ENCODE measurements at places on chromosomes 3 and 15.

DNA sequence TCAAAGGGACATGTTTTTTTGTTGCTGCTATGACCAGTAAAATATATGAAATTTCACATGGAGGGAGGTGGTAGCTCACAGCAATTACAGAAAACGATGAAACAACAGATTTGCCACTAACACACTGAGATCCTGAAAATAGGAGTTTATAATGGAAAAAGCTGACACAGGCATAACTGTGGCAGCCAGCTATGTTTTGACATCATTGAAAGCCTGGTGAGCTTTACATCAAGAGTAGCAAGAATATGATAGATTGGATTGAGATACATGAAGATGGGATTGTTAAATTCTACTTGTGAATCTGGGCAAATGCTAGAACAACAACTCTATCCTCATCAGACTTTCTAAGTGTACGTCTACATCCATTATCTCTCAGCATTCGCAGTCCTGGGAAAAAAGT is 760.7 kb downstream of the GRM7 start:
- no peak for DNase-seq

DNA sequence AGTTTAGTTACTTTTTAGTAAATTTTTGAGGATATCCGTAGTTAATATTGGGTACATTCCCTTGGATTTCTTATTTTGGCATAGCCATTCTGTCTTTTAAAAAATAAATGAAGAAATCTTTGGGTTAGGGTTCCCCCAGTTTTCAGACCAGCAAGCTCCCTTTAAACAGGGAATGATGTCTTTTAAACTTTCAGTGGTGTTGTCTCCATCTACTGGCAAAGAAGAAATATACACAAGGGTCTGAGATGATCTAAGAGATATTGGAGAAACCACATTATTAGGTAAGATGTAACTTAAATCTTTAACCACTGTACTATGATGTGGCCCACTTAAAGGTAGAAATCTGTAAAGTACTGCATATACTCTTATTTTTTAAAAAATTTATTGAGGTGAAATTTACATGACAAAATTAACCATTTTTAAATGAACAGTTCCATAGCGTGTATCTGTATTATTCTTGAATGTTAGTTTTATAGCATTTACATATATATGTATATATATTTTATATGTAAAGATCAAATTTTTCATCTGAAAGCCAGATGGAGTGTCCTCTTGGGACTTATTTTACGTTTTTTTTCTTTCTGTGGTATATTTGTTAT is 35.1 kb upstream of the EIF3J start:
- DNase-seq = no peak

- DNase-seq = no peak
Measured at GRCh38 chr15:42490291-42490670, 660 bp downstream of the ZNF106 start.

DNA sequence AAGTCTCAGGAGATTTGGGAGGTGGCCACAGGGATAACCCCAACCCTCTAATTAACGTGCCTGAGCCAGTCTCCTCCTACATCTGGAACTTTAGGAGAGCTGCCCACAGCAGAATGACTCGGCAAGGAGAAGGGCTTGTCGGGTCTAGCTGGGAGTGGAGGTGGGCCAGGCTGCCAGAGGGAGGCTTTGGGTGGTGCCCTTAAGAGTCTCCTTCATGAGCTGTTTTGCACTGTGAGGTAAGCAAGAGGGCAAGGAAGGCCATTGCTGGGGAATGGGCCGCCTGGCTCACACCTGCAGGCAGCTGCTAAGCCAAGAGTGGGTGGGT is 3.6 kb upstream of the TNK2 start:
- peak; percentile 47 for DNase-seq

- DNase-seq = no peak
Measured at GRCh38 chr3:15306979-15307359, 25.4 kb downstream of the SH3BP5 start.

GRCh38 chr3:134300520-134300919 is 49.9 kb upstream of the RYK start:
- DNase-seq = no peak

- DNase-seq = no peak
Measured at GRCh38 chr3:32764481-32764880, 53.3 kb upstream of the TRIM71 start.

- DNase-seq = peak; percentile 67
Measured at GRCh38 chr3:147757866-147758265, 348.7 kb downstream of the ZIC1 start.
